HepG2 (cell line): ENCODE measurements at places on chromosomes 4 and X. TPM values are rescaled to one million over a fixed set of nuclear protein-coding genes. Genes with fewer than 3 reads are reported as not detected.

GRCh38 chr4:68249434-68249833 lies 3.9 kb upstream of the TMPRSS11B start:
- no peak overlapping the region for H3K4me3 ChIP-seq
- no peaks in the 10 kb centered on the region for H3K36me3 ChIP-seq
- H3K4me1 ChIP-seq, result no peaks in the 10 kb centered on the region
- no peak for DNase-seq
- no peaks in the 10 kb centered on the region; the same call in 2 of the 3 replicates for H3K27me3 ChIP-seq

DNA sequence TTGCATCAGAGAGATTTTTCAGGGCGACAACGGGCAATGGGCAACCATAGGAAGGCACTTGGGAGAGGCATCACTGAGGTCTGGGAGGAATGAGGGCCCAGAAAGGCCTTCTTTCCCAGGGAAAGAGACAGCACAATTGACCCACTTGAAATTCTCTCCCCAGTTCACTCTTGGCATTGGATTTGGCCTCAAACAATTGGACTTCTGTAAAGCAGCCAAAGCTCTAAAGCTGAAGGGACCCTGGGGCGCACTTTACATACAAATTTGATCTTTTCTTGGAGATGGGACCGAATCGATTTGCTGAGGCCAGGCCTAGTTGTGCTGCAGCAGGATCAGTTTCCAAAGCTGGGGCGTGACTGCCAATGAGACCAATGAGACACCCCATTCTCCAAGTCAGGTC lies 3.2 kb downstream of the ARHGAP36 start:
- H3K4me1 ChIP-seq, result no peaks in the 10 kb centered on the region
- no peak overlapping the region for H3K27ac ChIP-seq
- H3K4me3 ChIP-seq, result no peak overlapping the region

DNA sequence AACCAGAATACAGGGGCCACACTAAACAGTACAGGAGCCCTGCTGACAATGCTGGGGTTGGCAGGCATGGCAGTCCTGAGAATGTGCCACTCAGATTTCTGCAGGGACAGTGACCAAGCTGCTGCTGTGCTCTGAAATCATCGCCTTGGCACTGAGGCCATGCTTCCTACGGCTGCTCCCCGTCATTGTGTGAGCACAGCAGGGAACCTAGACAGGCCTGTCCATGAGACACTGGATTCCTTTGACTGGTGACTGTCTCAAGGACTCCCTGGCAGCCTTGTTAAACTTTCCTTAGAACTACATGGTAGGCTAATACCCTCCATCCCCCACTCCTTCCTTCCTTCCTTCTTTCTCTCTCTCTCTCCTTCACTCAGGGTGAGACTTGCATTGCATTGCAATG lies 111.4 kb downstream of the LUZP4 start:
- no peaks in the 10 kb centered on the region for H3K36me3 ChIP-seq
- no peak overlapping the region for H3K27ac ChIP-seq
- no peaks in the 10 kb centered on the region for H3K27me3 ChIP-seq
- DNase-seq, result no peak
- no peak overlapping the region for H3K4me3 ChIP-seq

- H3K4me1 ChIP-seq, result peaks cover 21% of the 10 kb centered on the region
- H3K4me3 ChIP-seq, result no peak overlapping the region
- no peaks in the 10 kb centered on the region for H3K36me3 ChIP-seq
- no peak for DNase-seq
Measured at GRCh38 chr4:81632581-81633299, 161.0 kb upstream of the RASGEF1B start.

DNA sequence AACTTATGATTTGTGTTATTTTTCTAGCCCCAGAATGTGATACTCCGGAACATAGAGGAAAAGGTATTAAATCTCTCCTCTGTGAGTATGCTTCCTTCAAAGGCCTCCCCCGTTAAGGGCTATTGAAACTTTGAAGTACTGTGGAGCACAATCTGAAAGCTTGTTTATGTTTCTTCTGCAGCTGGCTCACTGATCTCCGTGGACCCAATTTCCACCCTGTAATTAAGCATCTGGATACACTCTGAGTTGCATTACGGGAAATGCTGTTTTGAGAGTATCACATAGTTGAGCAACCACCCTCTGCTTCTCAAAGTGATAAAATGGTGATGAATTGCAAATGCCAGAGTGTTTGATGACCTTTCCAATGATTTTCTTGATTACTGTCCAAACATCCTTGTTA lies 296.8 kb upstream of the PABPC5 start:
- H3K4me3 ChIP-seq, result no peak overlapping the region
- no peak overlapping the region for H3K27ac ChIP-seq
- H3K36me3 ChIP-seq, result no peaks in the 10 kb centered on the region
- no peaks in the 10 kb centered on the region for H3K27me3 ChIP-seq
- DNase-seq, result no peak

- no peaks in the 10 kb centered on the region for H3K27me3 ChIP-seq
- H3K36me3 ChIP-seq, result no peaks in the 10 kb centered on the region
Measured at GRCh38 chr4:98448908-98449307, 187.7 kb downstream of the RAP1GDS1 start.

Gene ARAP2
- 1.4 and 1.5 TPM in 2 replicates for total RNA-seq
